MCF 10A (cell line): ENCODE measurements at places on chromosomes 2 and 18. TPM values are rescaled to one million over a fixed set of nuclear protein-coding genes. Genes with fewer than 3 reads are reported as not detected.

- peak; percentile 19 for DNase-seq
Observed at GRCh38 chr18:74290021-74290420, 1.7 kb downstream of the CYB5A start.

DNA sequence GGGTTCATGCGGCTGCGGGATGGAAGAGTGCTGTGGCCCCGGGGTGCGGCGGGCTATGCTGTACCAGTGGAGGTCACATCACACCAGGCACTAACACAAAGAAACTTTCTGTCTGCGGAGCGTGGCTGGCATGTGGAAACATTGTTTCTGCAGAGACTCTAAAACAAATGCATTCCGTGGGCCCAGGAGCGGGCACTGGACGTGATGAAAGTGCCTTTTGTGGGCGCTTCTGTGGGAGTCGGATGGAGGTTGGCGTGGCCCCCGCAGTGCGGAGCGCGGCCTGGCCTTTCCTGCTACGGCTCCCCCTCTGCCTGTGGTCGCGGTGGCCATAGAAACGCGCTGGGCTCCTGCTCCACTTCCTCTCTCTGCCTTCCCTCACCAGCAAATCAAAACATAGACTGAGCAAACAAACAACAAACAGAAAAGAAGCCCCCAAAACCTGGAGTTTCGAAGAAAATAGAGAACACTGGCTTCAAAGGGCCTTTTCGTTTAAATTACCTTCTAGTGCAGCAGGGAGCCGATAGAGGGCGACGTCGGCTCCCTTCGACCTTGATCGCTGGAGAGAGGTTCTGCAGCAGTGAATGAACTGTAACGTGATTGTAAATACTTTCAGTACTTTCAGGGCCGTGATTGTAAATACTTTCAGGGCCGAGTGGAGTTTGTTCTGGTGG lies 51.4 kb downstream of the KIF5C start:
- DNase-seq = peak; percentile 14

DNA sequence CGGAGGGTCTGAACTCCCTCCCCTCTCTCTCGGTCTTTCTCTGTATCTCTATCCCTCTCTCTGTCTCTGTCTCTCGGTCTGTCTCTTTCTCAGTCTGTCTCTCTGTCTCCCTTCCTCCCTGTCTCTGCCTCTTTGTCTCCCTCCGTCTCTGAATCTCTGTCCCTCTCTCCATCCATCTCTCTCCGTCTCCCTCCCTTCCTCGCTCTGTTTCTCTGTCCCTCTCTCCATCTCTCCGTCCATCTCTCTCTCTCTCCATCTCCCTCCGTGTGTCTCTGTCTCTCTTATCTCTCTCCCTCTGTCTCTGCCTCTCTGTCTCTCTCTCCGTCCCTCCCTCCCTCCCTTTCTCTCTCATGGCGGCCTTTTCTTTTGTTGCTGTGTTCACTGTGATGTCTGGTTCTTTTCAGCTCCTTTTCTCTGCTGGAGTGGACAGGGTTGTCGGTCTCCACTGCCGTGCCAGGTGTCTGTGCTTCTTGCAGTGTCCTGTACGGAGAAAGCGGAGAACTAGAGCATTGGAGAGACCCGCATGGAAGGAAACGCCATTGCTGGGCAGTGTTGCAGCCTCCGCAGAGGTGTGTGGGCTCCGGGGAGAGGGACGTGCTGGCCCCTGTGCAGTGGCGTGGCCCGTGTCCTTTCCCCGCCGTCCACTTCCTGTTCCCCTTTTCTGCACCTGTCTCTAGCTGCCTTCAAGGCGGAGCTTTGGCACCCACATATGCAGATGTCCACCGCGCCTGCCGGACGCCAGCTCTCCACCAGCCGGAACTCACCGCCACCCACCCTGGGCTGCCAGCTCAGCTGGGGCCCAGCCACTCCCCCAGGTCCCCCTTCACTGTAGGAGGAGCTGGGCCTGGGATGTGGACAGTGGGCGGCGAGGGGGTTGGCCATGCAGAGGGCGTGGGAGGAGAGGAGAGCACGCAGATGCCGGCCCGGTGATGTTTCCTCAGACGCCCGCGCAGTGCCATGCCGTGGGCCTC lies 113.1 kb downstream of the NFATC1 start:
- DNase-seq = no peak

The SPTBN1 gene
- 148 and 171 TPM in 2 replicates for total RNA-seq

GRCh38 chr2:237279012-237279768 lies 134.8 kb downstream of the COL6A3 start:
- no peak for DNase-seq

The ZNF804A gene
- 0.17 TPM in 1 of 2 replicates, not detected in the other for total RNA-seq

The KATNAL2 gene
- total RNA-seq = 2.1 and 3.5 TPM in 2 replicates

- no peak for DNase-seq
Observed at GRCh38 chr2:96164459-96165184, 19.4 kb upstream of the DUSP2 start.

The ITSN2 gene
- 36.5 and 40.8 TPM in 2 replicates for total RNA-seq

The TSPYL6 gene
- not detected in 2 replicates for total RNA-seq

DNA sequence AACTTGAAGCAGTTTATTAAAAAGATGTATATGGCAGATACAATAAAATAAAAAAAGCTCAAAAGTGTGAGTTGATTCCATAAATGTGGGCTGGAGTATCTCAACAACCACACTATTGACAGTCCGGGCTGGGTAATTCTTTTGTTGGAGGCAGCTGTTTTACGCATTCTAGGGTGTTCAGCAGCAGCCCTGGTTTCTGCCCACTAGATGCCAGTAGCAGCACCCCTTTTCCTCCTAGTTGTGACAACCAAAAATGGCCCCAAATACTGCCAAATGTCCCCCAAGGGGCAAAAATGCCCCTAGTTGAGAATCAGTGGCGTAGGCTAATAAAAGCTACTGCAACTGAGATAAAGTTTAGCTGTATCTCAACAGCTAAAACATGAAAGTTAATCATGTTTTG lies 44.8 kb downstream of the CHMP3 start:
- DNase-seq = no peak
